ENCODE measurements at places on chromosomes 1 and 21.
A peak's percentile ranks its signal among the peaks of the same experiment; 100 is the strongest.

GRCh38 chr1:43992232-43992995 is 1.0 kb downstream of the CCDC24 start:
- peak overlapping the region; percentile 54 for H3K27ac ChIP-seq
- DNase-seq = no peak
- peak overlapping the region; percentile 75 for H3K4me3 ChIP-seq

- no peak for DNase-seq
- H3K27me3 ChIP-seq = no peaks in the 10 kb centered on the region
- no peak overlapping the region for H3K4me3 ChIP-seq
- no peak overlapping the region for H3K27ac ChIP-seq
- H3K4me1 ChIP-seq = no peaks in the 10 kb centered on the region
- no peaks in the 10 kb centered on the region for H3K36me3 ChIP-seq
Observed at GRCh38 chr1:9391620-9392019, 98.9 kb downstream of the SPSB1 start.

- no peaks in the 10 kb centered on the region for H3K4me1 ChIP-seq
- no peaks in the 10 kb centered on the region for H3K36me3 ChIP-seq
- DNase-seq = no peak
- H3K27ac ChIP-seq = no peak overlapping the region
Observed at GRCh38 chr1:152162792-152163463, 3.9 kb upstream of the RPTN start.

- H3K36me3 ChIP-seq = no peaks in the 10 kb centered on the region
- H3K27me3 ChIP-seq = no peaks in the 10 kb centered on the region
- H3K27ac ChIP-seq = no peak overlapping the region
- H3K4me3 ChIP-seq = no peak overlapping the region
Observed at GRCh38 chr1:201584471-201585092, 45.7 kb downstream of the NAV1 start.

GRCh38 chr1:61976566-61976965 is 218.1 kb upstream of the L1TD1 start:
- no peaks in the 10 kb centered on the region for H3K36me3 ChIP-seq
- H3K4me3 ChIP-seq = no peak overlapping the region
- H3K4me1 ChIP-seq = no peaks in the 10 kb centered on the region
- H3K27me3 ChIP-seq = no peaks in the 10 kb centered on the region
- no peak for DNase-seq

DNA sequence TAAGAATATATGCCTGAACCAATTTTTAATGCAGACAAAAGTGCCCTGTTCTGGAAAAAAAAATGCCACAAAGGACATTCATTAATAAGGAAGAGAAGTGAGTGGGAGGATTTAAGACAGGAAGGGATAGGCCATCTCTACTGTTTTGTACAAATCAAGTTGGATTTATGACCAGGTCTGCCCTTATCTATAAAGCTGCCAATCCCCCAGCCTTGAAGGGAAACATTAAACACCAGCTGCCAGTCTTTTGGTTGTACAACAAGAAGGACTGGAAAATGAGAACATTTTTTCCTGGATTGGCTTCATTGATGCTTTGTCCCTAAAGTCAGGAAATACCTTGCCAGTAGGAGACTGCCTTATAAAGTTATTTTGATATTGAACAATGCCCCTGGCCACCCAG is 444.0 kb downstream of the NPHP4 start:
- no peaks in the 10 kb centered on the region for H3K4me1 ChIP-seq
- DNase-seq = no peak
- no peaks in the 10 kb centered on the region for H3K27me3 ChIP-seq
- no peak overlapping the region for H3K4me3 ChIP-seq

DNA sequence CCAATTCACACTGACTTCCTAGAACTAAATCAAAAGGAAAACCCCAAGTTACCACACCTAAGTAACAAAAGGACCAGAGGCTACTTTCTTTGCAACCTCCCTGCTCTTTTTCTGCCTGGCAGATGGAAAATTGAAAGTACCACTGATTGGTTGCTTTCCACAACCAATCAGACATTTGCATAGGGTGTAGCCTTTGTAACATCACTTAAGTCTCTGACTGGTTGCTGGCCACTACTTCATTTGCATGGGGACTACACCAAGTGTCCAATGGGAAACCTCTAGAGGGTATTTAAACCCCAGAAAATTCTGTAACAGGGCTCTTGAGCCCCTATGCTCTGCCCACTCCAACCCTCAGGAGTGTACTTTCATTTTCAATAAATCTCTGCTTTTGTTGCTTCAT is 365.0 kb downstream of the LTN1 start:
- no peak for DNase-seq
- H3K4me3 ChIP-seq = no peak overlapping the region
- H3K4me1 ChIP-seq = no peaks in the 10 kb centered on the region

- peaks cover 13% of the 10 kb centered on the region for H3K4me1 ChIP-seq
- H3K36me3 ChIP-seq = no peaks in the 10 kb centered on the region
- no peak overlapping the region for H3K27ac ChIP-seq
- no peaks in the 10 kb centered on the region for H3K27me3 ChIP-seq
Observed at GRCh38 chr1:67691712-67692111, 6.7 kb downstream of the GADD45A start.

GRCh38 chr1:45953934-45954847 is 150.8 kb downstream of the MAST2 start:
- DNase-seq = no peak
- no peaks in the 10 kb centered on the region for H3K27me3 ChIP-seq
- no peaks in the 10 kb centered on the region for H3K36me3 ChIP-seq
- H3K4me3 ChIP-seq = no peak overlapping the region

- no peaks in the 10 kb centered on the region for H3K27me3 ChIP-seq
- no peak overlapping the region for H3K27ac ChIP-seq
- no peak overlapping the region for H3K4me3 ChIP-seq
- no peaks in the 10 kb centered on the region for H3K36me3 ChIP-seq
- no peak for DNase-seq
- H3K4me1 ChIP-seq = no peaks in the 10 kb centered on the region
Observed at GRCh38 chr1:13546791-13547190, 33.0 kb upstream of the LRRC38 start.

DNA sequence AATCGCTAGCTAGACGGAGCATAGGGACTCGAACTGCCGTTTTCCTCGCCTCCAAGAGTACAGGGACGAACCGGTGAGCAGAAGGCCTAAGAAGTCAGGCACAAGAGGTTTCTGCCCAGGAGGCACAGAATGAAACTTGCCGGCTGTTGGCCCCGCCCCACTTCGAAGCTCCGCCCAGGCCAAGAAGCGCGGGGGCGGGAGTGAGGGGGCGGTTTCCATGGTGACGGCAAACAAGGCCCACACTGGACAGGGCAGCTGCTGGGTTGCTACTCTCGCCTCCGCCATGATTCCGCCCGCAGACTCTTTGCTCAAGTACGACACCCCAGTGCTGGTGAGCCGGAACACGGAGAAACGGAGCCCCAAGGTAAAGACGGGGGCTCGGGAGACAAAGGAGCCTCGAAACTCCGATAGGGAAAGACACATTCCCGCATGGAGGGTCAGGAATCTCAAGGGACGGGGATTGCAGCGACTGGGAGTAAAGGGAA is at the start of gene DNALI1:
Gene DNALI1, plus strand, starts transcription at position 229 of the 485 bp plus-strand sequence. Its CDS starts 55 bp downstream, at position 284.
- no peaks in the 10 kb centered on the region for H3K4me1 ChIP-seq
- peak; percentile 92 for DNase-seq
- no peak within 1 kb of the TSS for H3K27ac ChIP-seq

- DNase-seq = no peak
- H3K4me1 ChIP-seq = no peaks in the 10 kb centered on the region
- H3K36me3 ChIP-seq = no peaks in the 10 kb centered on the region
- no peak overlapping the region for H3K27ac ChIP-seq
Observed at GRCh38 chr1:116311756-116312680, 61.0 kb upstream of the ATP1A1 start.

DNA sequence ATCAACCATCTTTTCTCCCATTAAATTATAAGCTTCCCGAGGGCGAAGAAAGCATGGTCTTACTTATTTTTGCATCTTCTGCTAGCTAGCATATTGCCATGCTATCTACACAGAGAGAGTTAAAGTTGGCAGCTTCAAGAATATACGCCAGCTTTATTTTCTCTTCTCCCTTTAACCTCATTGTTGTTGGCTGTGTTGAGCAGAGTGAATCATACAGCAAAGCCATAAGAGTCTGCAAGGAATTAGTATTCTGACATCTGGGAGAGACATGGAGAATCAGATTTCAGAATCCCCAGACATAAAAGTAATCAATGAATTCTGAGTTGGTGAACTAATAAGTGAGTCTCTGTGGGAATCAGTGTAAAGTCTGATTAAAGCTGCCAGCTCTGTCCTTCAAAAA is 649.6 kb upstream of the PTBP2 start:
- no peaks in the 10 kb centered on the region for H3K36me3 ChIP-seq
- no peaks in the 10 kb centered on the region for H3K4me1 ChIP-seq
- no peak for DNase-seq
- H3K27ac ChIP-seq = no peak overlapping the region
- H3K4me3 ChIP-seq = no peak overlapping the region
- no peaks in the 10 kb centered on the region for H3K27me3 ChIP-seq
